Cortex of kidney (tissue), 1 donor: ENCODE measurements at places on chromosomes 6 and 20.

DNA sequence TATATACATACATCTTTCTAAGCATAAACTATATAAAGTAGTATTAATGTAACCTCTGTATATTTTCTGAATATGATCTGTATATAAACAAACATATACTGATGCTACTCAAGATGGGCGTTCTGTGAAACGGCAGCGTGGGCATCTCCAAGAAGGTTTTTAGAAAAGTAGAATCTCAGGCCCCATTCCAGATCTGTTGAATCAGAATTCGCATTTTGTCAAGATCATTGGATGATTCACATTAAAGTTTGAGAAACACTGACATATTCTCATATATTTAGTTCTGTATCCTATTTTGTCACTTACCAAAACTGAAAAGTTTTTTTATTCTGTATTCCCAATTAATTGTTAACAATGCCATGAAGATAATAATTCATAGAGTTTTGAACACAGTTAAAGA, 5.5 kb downstream of the C6orf141 start:
- DNase-seq = no peak

DNA sequence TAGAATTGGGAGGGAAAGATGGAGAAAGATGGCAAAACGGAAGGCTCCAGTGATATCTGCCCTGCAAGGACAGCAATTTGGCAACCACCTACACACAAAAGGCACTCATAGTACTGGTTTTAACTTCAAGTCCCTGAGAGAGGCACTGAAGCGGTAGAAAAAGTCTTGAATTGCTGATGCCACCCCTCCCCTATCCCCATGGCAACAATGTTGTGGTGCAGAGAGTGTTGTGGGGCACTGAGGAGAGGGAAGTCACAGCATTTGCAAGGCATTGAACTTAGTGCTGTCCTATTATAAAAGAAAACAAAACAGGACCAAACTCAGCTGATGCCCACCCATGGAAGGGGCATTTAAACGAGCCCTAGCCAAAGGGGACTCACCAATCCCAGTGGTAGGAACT, 343.7 kb downstream of the HAO1 start:
- DNase-seq = no peak

DNA sequence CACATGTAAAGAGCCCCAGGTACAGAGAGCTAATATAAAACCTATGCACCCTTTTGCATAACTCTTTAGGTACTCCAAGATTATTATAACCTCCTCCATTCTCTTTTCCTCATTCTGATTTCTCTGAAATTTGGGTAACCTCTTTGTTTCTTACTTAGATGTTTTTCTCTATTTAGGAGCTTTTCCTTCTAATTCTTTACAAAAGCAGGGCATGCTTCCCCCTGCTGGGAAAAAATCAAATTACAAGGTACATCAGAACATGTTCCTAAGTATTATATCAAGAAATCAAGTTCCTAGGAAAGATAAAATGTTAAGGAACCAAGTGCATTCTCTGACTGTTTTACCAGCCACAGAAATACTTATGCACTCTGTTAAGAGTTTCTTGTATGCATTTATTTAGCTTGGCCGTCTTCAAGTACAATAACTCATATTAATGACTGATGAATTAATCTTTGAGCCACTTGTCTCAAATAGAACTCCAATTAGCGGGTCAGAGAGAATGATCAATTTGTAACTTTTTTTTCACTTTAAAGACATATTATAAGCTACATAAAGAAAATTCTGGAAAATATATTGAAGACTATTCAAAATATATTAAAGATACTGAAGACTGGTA, 2.1 kb downstream of the KHDRBS2 start:
- DNase-seq = no peak

GRCh38 chr6:144944106-144944505, 659.0 kb downstream of the UTRN start:
- DNase-seq = no peak

DNA sequence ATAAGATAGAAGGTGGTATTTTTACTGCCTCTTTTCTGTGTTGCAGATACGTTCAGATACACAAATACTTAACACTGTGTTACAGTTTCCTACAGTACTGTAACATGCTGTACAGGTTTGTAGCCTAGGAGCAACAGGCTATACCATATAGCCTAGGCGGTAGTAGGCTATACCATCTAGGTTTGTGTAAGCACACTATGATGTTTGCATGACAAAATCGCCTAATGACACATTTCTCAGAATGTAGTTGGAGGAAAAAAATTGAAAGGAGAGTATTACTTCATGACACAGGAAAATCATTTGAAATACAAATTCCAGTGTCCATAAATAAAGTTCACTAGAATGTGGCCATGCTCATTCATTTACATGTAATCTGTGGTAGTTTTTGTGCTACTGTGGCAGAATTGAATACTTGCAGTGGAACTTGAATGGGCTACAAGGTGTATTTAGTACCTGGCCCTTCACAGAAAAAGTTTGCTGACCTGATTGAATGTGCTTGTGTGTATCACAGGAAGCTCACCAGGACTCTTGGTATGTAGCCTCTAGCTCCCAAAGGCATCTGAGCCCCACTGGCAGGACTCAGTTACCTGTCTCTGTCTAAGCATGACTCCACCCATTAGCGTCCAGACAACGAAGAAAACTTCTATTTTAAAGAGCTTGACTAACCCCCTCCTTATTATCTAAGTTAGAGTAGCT, 18.8 kb downstream of the TOP1 start:
- DNase-seq = no peak

- DNase-seq = no peak
Measured at GRCh38 chr6:161804838-161805237, 531.0 kb upstream of the AGPAT4 start.

- no peak for DNase-seq
Measured at GRCh38 chr6:138817799-138818198, 21.9 kb downstream of the ECT2L start.

DNA sequence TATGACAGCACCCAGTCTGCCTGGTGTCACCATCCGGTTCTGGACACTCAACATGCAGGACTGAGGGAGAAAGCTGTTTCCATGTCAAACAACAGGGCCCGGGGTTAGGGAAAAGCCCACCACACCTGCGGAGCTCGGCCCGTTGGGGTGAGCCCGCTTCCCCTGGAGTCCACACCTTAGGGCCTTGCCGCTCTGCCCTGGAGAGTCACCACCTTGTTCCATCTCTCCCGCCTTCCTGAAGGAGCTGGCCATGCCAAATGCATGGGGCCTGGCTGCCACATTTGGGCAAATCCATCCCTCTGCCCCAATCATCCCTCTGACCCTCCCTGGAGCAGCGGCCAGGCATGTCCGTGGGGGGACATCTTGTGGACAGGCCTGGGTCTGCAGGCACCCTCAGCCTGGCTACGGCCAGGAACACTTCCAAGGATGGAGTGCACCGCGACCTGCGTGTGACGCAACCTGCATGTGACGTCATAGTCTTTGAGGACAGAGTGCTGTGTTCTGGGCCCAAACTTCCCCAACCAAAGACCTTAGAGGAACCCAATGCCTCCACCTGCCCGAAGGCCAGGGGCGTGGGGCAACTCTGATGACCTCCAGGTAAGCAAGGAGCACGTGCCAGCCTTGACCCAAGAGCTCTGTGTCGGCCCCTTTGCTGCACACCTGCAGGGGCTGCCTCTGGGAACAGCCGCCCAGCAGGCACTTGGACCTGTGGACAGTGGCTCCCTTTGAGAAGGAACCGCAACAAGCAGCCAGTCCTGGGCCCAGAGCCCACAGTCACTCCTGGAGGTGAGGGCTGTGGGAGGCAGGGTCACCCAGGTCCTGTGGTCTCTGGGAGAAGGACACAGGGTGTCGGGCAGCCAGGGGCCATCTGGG, 1.7 kb downstream of the CABLES2 start:
- no peak for DNase-seq

DNA sequence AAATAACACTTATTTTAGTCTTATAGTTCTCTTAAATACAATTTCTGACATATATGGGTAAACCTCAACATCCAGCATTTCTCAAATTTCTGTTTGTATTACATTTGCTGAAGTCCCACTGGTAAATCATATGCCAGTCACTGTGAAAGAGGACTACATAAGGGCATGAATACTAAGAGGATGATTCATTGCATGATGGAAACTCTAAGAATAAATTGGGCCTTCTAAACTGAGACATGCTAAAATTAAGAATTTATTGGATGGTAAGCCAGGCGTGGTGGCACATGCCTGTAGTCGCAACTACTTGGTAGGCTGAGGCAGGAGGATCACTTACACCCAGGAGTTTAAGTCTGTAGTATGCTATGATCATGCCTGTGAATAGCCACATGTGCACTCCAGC, 12.1 kb downstream of the DEFB123 start:
- DNase-seq = no peak
